Subcutaneous adipose tissue (tissue), 4 donors: ENCODE measurements at places on chromosomes 12 and 14. TPM values are rescaled to one million over a fixed set of nuclear protein-coding genes. Genes with fewer than 3 reads are reported as not detected.

The PAPLN gene
- 19.2 TPM for total RNA-seq

The DDX24 gene
- 133 TPM for total RNA-seq

The CAPZA3 gene
- total RNA-seq = not detected

The SLC39A2 gene
- not detected for total RNA-seq

The TMPO gene
- total RNA-seq = 27.6 TPM

The NCAPD2 gene
- total RNA-seq = 10.8 TPM

The TAS2R31 gene
- 5.7 TPM for total RNA-seq

The KERA gene
- total RNA-seq = not detected

The DPF3 gene
- not detected for total RNA-seq

The LHX5 gene
- total RNA-seq = not detected
